ENCODE measurements at places on chromosomes 2 and 18. TPM values are rescaled to one million over a fixed set of nuclear protein-coding genes. Genes with fewer than 3 reads are reported as not detected.

- no peaks in the 10 kb centered on the region for H3K27me3 ChIP-seq
- peak; percentile 43 for DNase-seq
Observed at GRCh38 chr2:191441496-191442214, 196.5 kb downstream of the MYO1B start.

DNA sequence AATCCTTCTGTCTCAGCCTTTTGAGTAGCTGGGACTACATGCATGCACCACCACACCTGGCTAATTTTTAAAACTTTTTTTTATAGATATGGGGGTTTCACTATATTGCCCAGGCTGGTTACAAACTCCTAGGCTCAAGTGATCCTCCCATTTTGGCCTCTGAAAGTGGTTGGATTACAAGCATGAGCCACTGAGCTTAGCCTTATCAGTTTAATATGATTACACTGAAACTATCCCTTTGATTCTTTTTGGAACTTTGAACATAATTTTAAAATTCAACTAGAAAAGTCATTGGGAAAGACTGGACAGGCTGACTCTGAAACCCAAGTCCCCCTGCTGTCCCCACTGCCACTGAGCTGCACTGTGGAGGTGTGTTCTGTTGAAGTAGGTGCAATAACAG, 114.8 kb downstream of the ARL4C start:
- H3K4me3 ChIP-seq, result no peak overlapping the region
- DNase-seq, result no peak
- no peaks in the 10 kb centered on the region for H3K4me1 ChIP-seq
- no peaks in the 10 kb centered on the region for H3K27me3 ChIP-seq
- H3K27ac ChIP-seq, result no peak overlapping the region

DNA sequence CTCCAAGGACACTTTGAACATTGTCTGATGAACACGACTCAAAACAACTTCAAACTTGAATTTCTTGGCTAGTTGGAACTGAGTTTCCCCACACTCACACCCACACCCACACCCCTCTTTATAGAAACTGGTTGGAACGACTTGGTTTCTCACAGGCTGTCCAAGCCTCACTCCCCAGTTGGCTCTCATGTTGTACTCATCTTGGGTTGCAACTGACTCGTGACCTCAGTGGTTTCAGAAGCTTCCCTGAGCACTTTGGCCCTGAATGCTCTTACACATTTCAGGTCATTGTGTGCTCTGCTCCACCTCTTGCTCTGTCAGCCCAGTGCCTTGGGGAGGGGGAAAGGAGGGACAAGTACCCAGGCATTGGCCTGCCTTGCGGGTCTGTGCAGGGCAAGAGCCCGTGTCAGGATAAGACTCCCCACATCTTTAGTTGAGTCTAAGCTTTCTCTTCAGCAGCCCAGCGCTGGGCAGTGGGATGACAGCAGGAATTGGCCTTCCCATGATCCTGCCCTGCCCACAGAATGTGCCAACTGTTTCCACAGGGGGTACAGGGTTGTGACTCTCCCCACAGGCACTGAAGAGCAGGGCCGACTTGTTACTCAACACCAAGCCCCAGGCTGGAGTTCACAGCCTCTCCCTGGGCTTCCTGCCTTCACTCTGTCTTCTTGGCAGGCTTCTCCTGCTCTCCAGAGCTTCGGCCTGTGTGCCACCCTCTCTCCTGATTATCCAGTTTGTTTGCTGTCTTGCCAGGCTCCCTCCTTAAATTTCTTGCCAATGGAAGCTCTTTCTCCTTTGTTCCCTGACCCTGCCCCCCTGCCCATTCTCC, 104.6 kb downstream of the RTN4 start:
- H3K36me3 ChIP-seq, result no peaks in the 10 kb centered on the region
- H3K27ac ChIP-seq, result no peak overlapping the region
- no peak overlapping the region for H3K4me3 ChIP-seq
- H3K27me3 ChIP-seq, result peaks cover 2% of the 10 kb centered on the region
- H3K4me1 ChIP-seq, result no peaks in the 10 kb centered on the region

DNA sequence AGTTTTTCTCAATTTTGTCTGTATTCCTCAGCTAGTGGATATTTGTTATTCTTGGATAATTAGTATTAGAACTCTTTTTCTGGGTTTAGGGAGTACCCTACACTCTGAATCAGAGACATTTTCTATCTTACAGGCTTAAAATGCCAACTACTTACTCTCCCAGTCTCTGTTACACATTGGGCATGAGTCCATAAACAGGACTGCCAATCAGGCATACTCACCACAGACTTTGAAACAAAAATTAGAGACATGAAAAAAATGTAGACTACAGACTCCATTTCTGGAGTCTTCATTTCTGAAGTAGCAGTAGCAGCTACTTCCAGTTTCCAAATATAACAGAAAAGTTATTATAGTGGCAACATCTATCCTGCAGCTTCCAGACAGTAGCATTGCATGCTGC, 279.7 kb downstream of the MBD5 start:
- no peaks in the 10 kb centered on the region for H3K36me3 ChIP-seq
- H3K4me3 ChIP-seq, result no peak overlapping the region
- H3K27ac ChIP-seq, result no peak overlapping the region
- H3K4me1 ChIP-seq, result no peaks in the 10 kb centered on the region

DNA sequence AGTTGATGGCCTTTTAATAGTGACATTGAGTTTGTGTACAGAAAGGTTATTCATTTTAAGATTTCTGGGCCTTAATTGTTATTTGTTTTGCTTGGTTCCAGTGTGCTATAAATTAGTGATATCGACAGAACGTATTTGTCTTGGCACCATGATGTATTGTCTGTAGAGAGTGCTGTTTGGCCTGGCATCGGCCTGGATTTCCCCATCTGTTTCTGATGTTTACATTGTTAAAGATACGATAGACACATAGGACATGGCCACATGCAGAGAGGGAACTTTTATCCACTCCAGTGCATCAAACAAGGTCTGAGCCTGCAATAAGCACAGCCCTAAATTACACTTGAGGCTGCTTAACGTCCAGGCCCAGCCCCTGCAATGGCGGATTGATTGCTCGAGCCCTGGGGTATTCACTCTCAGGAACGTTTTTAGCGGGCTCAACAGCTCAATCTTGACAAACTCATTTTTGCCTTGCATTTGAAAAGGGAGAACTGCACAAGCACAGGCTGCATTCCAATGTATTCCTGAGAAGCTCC, 144.7 kb downstream of the SLC4A3 start:
- H3K4me1 ChIP-seq, result peaks cover 20% of the 10 kb centered on the region
- no peak for DNase-seq
- no peak overlapping the region for H3K4me3 ChIP-seq
- H3K27ac ChIP-seq, result no peak overlapping the region

DNA sequence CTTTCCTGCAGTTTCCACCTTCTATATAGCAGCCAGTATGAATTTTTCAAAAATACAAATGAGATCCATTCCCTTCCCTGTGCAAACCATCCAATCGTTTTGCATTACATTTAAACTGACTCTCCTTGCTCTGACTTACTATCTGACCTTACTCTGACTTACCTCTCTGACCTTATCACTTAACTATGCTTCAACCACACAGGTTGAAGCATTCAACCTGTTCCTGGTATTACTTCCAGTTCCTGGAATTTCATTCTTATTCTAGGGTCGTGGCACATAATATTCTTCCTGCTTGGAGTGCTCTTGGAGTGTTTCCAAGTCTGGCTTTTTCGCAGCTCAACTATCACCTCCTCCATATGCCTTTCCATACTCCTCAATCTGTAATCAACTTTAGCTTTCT, 850.6 kb upstream of the CHAC2 start:
- no peaks in the 10 kb centered on the region for H3K4me1 ChIP-seq
- no peaks in the 10 kb centered on the region for H3K27me3 ChIP-seq
- no peak for DNase-seq
- no peak overlapping the region for H3K27ac ChIP-seq
- H3K4me3 ChIP-seq, result no peak overlapping the region

AKAIN1 gene
- total RNA-seq, result not detected

Data from heart right ventricle (tissue), 16 donors.